Skin of body (tissue), 3 donors: ENCODE measurements at places on chromosomes 2 and 18. TPM values are rescaled to one million over a fixed set of nuclear protein-coding genes. Genes with fewer than 3 reads are reported as not detected.

The CRYGC gene
- total RNA-seq, result not detected

The LBX2 gene
- total RNA-seq, result 0.20 TPM

The ARPC2 gene
- total RNA-seq, result 179 TPM

The CRYBA2 gene
- total RNA-seq, result not detected

The DPP10 gene
- 1.1 TPM for total RNA-seq

The TRIM43 gene
- 0.10 TPM for total RNA-seq

The ASXL3 gene
- 6.1 TPM for total RNA-seq

The ANKRD30B gene
- 0.20 TPM for total RNA-seq

The ST8SIA5 gene
- total RNA-seq, result 0.59 TPM

The ALPG gene
- total RNA-seq, result not detected

The FAM228B gene
- total RNA-seq, result 21.2 TPM

The OSBPL6 gene
- total RNA-seq, result 3.3 TPM

The KHK gene
- total RNA-seq, result 1.7 TPM

The C2orf78 gene
- not detected for total RNA-seq

The CGREF1 gene
- total RNA-seq, result 6.7 TPM
